ENCODE measurements at places on chromosomes 3 and 15.

- DNase-seq = peak; percentile 17
Observed at GRCh38 chr15:99476413-99477222, 89.2 kb upstream of the MEF2A start.

DNA sequence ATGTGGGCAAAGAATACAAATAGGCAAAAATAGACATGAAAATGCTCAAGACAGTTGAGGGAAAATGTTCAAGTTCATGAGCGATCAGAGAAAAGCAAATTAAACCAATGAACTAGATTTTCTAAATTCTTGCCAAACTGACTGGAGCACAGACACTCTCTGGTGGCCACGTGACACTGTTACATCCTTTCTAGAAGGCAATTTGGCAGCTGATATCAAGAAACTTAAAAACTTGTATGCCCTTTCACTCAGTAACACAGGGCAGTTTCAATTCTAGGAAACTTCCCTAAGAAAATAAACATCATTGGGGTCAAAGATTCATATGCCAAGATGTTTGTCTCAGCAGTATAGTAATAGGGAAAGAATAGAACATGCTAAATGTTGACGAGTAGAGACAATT is 52.2 kb downstream of the ABHD5 start:
- peak; percentile 20 for DNase-seq

DNA sequence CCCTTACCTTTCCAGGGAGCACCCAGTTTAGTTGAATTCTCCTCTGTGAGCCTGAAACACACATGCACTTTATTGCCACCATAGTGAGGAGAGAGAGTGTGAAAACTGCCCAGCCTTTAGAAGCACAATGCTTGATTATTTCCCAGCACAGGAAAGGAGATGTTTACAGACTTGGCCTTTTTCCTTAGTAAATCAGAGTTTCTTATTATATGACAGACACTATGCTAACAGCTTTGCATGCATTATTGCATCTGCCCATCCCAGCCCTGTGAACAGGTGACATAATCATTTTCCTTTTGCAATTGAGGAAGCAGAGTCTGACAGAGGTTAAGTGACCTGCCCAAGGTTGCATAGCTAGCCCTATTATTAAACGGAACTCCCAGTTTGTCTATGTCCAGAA is 36.5 kb downstream of the CAPN3 start:
- DNase-seq = no peak

- peak; percentile 42 for DNase-seq
Observed at GRCh38 chr15:66138892-66139590, 114.5 kb downstream of the MEGF11 start.

DNA sequence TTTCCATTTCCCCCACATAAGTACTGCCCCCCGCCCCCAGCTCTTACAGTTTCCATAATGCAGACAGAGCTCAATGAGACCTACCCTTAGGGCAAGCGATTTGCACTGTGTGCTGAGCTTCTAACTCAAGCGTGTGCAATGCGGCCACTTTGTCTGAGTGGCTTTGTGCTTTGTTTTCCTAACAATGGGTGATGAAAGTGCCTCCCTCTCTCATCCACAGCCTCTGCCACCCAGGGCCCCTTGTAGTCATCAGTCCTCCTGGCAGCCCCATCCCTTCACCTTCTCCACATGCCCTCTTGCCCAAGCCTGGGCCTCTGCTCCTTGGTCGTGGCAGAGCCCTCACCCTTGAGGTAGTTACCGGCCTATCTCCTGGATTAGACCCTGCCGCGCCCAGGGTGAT is 17.2 kb downstream of the DAPK2 start:
- no peak for DNase-seq

DNA sequence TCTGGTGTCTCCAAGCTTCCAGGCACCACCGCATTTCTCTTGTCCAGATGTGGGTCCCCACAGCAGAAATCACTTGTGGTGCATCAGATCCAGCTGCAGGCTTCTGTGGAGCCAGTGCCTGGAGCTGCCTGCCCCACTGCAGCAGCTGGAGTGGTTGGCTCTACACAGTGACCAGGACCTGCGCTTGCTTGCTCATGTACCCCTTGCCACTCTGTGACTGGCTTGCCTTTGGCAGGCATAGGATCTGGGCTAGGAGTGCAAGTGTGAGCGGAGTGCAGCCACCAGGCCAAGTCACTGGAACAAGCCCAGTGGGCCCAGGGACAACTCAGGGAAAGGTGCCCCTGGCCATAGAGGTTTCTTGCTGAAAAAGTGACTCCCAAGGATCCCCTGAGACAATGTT is 1400.0 kb upstream of the ALCAM start:
- DNase-seq = no peak

DNA sequence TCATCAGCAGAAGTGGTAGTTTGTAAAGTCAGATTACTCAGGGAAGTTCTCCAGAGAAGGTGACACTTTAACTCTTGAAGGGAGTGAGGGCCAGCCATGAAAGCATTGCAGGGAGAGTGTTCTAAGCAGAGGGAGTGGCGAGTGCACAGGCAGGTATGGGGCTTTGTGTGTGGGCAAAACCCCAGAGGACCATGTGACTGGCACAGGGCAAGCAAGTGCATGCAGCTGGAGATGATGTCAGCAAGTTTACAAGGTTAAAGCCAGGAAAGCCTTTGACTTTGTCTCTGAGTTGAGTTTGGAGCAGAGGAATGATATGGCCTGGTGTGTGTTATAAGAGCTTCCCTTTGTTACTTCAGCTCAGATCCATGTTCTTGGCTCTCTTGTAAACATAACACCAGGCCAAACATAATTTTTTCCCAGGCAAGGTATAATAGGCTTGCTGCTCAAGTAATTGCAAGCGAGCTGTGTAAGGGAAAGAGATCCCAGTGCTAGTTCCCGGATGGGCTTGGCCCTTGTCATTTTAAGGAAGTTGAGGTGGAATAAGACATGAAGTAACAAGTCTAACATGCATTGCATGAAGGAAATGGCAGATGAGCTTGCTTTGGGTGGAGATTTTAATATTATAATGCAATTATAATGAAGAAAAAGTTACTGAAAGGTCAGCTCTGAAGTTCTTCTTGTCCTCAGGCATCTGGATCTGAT is 341.1 kb upstream of the LRRC3B start:
- no peak for DNase-seq

GRCh38 chr3:6803619-6804018 is 57.3 kb upstream of the GRM7 start:
- DNase-seq = peak; percentile 73

GRCh38 chr3:49012441-49013017 is 5.3 kb downstream of the WDR6 start:
- DNase-seq = no peak

DNA sequence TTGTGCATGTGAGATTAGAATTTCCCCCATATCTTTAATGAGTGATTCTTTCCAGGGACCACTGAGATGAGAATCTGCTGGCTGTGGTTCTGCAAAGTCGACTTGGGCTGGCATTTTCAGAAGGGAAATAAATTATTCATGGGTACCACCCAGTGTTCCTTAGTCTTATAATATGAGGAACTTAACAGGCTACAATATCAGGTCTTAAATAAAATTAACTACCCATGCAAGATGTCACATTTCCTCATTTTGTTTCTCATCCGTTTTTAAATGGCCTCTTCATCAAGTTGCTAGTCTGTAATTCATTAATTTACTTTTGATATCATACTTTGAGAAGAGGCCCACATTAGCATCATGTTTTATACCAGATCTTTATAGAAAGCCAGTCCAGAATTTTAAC is 58.3 kb upstream of the SKOR1 start:
- DNase-seq = no peak

DNA sequence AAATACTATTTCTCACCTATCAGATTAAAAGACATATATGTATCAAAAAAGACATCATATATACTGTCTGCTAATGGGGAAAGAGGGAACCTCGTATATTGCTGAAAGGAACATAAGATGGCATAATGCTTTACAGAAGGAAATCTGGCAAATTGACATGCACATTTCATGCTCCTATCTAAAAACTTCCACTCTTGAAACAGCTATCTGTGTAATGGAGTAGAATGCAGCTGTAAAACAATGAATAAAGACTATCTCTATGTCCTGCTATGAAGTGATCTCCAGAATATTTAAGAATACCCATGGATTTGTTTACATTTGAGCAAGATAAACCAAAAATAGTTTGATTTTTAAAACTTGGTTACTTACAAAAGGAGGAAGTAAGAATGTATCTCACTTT is 107.4 kb downstream of the TBL1XR1 start:
- DNase-seq = peak; percentile 27

GRCh38 chr15:49441356-49441755 is 18.3 kb downstream of the FGF7 start:
- DNase-seq = no peak

DNA sequence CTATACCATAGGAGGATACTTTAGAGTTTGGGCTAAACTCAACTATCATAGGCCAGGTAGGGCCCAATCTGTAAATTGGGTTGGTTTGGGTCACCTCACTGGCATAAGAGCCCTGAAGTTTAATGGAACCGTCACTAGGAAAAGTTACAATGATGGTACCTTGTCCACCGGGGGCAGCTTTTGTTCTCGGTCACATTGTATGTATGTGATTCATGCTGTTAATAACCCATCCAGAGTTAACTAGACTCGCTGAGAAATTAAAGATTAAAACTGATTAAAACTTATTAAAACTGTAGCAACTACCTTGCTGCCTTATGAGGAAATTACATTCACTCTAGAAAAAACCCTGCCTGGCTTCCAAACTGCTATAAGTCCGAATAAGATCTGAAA is 145.0 kb upstream of the TMCO5A start:
- DNase-seq = no peak

DNA sequence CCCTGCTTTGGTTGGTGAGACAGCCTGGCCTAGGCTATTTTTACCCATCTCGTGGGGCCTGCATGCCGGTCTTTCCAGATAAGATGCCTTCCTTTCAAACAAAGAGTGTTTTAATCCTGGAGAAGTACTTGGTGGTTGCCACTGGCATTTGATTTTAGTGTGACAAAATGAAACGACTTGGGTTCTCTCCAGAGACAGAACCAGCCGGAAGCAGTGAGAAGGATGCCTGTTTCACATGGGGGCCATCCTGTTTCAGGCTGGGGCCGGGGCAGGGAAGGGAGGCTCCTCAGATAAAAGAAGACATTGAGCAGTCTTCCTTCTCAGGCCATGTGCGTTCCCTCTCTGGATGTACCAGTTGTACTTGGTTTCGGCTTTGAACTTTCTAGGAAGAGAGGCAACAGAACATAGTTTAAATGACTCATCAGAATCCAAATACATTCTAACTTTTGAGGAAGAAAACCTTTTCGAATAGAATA is 74.9 kb downstream of the TOP2B start:
- DNase-seq = no peak

- DNase-seq = no peak
Observed at GRCh38 chr15:39094116-39094515, 486.8 kb upstream of the THBS1 start.

- no peak for DNase-seq
Observed at GRCh38 chr3:186871403-186871924, 29.0 kb downstream of the ADIPOQ start.

DNA sequence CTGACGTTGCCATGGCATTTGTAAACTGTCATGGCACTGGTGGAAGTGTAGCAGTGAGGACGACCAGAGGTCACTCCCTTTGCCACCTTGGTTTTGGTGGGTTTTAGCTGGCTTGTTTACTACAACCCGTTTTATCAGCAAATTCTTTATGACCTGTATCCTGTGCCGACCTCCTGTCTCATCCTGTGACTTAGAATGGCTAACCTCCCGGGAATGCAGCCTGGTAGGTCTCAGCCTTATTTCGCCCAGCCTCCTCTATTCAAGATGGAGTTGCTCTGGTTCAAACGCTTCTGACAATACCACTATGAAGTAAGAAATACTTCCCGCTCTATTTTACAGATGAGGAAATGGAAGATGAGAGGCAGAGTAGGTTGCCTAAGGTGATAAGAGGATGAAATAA is 16.6 kb downstream of the PAQR9 start:
- no peak for DNase-seq

DNA sequence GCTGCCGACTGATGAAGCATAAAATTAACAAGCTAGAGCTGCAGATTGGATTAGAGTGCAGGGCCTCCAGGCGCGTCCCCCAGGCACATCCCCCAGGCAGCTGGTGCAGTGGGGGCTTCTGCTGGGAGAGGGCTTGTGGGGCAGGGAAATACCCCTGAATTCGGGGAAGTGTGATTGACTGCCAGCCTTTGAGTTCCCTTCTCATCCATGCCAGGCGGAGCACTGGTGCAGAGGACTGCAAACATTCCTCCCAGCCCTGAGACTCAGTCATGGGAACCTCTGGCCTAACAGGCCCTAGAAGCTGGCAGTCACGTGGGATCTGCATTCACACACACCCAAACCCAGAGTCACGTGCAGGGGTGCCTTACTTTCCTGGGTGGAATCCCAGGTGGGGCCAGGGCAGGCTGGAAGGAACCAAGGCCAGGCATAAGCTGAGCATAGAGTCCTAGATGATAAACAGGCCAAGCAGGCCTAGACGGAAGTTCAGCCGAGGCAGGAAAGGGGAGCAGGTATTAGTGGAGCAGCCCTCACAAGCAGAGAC is 46.2 kb upstream of the SEC22A start:
- peak; percentile 41 for DNase-seq

DNA sequence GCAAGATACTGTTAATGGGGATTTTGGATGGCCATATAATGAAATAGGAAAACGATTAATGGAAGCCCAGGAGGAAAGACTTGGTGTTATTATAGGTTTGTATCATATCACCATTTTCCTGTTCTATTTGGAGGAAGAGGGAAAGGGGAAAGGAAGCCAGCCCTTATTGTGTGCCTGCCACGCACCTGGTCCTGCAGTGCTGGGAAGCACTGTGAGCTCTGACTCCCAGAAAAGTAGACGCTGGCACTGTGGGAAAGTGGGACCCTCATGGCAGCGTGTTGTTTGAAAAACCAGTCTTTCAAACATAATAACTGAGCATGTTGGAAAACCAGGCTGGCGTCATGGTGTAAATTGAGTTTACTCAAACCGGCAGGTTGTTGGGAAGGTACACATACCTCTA is 22.0 kb downstream of the CGNL1 start:
- DNase-seq = no peak

- no peak for DNase-seq
Observed at GRCh38 chr3:55203006-55203405, 275.1 kb upstream of the LRTM1 start.

GRCh38 chr15:81929557-81929956 is 116.3 kb downstream of the MEX3B start:
- no peak for DNase-seq

GRCh38 chr3:16522834-16523233 is 9.3 kb upstream of the RFTN1 start:
- DNase-seq = no peak
